ENCODE measurements at places on chromosomes 11 and 22.

DNA sequence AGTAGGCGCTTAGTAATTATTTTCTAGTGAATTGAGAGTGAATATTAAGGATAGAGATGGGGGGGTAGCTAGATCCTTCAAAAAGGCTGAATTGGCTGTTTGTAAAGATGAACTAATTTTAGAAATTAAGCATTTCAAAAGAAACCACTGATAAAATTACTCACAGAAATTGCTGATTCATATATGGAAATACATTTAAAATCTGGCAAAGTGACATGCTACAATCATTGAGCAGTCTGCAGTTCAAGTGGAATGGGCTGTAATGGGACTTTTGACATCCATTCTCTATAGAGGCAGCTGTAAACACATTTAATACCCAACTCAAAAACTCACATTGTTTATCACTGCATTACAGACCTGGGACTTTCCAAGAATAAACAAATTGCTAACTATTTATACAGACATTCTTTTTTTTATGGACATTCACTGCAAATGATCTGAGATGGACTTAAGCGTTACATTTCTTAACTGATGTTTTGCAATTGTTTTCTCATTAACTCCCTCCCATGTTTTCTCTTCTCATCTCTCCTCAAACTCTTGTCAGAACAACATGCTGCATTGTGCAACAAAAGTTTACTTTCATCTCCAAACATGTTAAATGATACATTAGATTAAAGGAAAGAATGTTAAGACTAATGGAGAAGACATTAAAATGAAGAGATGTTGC lies 42.1 kb upstream of the MMP7 start:
- DNase-seq, result no peak

- no peak for DNase-seq
Observed at GRCh38 chr22:47167056-47167455, 404.6 kb downstream of the TBC1D22A start.

DNA sequence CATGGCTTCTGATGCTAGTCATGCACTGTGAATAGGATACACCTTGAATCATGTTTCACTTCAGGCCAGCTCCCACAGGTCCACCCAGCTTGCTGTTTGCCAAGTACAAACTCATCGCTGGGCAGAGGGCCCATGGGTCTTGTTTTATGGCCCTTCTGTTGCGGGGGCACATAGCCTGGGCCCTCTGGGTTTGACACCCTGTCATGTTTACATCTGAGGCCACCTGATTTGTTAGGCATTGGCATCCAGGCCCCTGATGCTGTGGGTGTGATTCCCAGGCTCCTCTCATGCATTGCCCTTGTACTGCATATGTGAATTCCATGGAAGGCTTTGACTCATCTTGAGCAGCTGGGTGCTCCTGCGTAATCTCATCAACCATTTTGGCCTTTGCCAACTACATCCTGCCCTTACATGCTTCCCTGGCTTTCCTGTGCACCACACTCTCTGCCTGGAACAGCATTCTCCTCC lies 32.6 kb downstream of the PPFIBP2 start:
- no peak for DNase-seq

DNA sequence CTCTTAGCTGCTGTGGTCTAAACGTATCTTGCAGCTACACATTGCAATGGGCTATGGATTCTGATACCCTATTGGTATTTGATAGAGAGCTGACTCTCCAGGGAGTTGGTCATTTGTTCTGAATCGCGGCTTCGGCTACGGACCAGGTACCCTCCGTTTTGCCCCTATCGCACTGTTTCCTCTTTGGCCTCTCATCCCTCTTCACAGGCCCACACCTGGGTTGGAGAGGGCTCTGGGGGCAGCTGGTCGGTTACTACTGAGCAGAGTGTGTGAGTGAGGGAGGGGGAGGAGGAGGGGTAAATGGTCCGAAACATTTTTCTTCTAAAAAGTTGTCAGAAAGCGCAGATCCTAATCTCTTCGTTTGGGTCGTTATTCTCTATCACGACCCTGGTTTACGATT lies 48.8 kb upstream of the HSD17B12 start:
- DNase-seq, result no peak

DNA sequence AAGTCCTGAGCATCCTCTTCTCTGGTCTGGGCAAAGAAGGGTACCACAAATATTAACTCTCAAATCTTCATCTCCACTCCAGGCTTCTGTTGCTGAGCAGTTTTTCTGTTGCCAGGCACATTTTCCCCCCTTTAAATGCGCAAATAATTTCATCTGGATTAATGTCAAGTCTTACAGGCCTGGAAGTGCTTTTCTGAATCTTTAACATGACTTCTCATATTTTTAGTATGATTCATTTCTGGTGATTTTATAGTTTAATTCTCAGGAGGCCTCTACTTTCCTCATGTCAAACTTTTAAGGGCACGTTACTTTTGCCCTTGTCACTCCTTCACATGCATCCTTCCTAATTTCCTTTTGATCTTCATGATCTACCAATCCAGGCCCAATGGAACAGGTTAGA lies 510.2 kb downstream of the METTL15 start:
- DNase-seq, result no peak

DNA sequence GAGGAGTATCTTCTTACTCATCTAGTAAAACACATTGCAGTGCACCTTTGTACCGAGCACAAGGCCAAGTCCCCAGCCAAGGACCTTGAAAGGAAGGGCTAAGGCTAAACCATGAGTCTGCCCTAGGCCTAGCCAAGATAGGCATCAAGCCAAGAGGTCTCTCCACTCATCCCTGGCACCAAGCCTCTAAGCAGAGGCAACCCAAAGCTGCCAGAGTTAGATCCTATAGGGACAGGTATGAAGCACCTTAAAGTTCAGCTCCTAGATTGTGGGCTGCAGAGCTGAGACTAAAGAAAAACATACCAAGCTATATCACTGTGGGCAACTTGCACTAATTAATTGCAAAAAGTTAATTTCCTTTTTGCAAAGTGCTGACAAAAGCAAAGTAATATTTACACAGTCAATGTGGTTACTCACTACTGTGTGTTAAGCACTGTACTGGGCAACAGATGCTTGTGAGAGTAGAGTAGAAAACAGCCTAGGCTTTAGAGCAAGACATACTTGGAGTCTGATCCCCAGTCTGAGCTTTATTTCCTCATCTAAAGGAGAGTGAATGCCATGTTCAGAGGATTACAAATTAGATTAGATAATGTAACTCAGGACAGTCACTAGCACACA lies 7.2 kb downstream of the COA4 start:
- DNase-seq, result no peak

- DNase-seq, result no peak
Observed at GRCh38 chr11:62499944-62500649, 46.5 kb downstream of the AHNAK start.

GRCh38 chr11:119758291-119758690 lies 29.3 kb upstream of the NECTIN1 start:
- no peak for DNase-seq

DNA sequence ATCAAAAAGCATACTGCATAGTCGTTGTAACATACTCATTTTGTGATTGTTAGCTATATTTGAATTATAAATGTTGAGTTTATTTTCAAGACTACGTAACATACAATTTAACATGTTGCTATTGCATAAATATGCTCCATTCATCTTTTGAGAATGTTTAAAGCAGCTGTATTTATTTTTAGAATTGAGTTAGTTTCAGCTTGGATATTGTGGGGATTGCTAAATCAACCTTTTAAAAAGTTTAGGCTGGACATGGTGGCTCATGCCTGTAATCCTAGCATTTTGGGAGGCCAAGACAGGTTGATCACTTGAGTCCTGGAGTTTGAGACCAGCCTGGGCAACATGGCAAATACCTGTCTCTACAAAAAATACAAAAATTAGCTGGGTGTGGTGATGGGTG lies 288.1 kb downstream of the DYNC2H1 start:
- DNase-seq, result no peak

Data from cortex of kidney (tissue), 1 donor.